ENCODE measurements at places on chromosomes 1 and 21.

DNA sequence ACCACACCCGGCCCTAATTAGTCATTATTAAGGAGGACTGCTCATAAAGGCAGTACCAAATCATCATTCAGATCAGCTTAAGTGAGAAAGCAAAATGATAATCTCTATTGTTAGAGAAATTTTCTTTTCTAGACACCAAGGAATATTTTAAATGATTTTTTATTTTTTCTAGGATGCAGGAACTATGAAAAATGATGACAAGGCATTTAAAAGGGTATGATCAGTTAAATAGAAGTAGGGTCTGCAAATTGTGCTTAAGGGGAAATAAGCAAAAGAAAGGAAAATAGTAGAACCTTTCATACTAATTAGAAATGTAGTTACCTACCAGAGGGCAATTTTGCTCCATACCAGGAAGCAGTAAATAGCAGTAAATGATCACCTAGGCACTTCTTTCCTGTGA lies 21.6 kb upstream of the TEKT2 start:
- DNase-seq, result no peak

- no peak for DNase-seq
These were observed 31.3 kb upstream of the ANGPTL7 start for GRCh38 chr1:11157867-11158266.

- no peak for DNase-seq
These were observed 1.6 kb downstream of the EPS8L3 start for GRCh38 chr1:109762039-109762585.

GRCh38 chr1:226956942-226957713 lies 17.0 kb downstream of the COQ8A start:
- DNase-seq, result no peak

DNA sequence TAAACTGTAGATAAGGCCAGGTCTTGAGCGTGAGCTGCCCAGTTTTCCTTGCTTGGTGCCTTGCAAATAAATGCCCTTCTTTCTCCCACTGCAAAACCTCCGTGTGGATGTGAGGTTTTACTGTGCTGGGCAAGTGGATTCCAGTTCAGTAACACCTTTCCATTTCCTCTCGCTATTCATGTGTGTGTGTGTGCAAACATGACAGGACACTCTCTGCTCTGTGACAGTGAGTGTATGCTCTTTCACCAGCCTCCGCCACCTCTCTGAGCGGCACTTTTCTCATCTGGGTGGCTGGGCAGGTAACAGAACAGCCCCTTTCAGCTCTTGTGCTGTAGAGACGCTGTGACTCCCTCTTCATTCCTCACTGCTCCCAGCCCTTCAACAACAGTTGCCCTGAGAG lies 23.9 kb downstream of the CNIH3 start:
- no peak for DNase-seq

GRCh38 chr1:21863981-21864380 lies 51.9 kb downstream of the LDLRAD2 start:
- no peak for DNase-seq

DNA sequence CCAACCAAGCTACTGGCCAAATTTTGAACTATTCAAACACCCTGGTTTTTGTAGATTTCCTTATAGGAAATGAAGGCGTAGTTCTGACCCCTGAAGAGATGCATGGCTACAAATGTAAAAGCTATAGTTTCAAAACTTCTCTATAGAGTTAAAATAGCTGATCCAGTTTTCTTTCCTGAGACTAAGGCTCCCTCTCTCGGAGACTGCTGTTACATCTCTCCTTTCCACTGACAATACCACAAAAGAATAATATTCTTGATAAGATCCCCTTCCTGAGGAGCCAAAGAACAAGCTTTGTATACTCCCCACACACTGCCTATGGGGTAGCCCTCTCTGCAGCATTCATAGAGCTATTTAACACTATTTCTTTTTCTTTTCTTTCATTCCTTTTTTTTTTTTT lies 6.7 kb upstream of the CFAP126 start:
- no peak for DNase-seq

GRCh38 chr1:219724440-219724839 lies 111.5 kb upstream of the ZC3H11B start:
- DNase-seq, result no peak

GRCh38 chr1:219124163-219124562 lies 49.5 kb upstream of the LYPLAL1 start:
- no peak for DNase-seq

DNA sequence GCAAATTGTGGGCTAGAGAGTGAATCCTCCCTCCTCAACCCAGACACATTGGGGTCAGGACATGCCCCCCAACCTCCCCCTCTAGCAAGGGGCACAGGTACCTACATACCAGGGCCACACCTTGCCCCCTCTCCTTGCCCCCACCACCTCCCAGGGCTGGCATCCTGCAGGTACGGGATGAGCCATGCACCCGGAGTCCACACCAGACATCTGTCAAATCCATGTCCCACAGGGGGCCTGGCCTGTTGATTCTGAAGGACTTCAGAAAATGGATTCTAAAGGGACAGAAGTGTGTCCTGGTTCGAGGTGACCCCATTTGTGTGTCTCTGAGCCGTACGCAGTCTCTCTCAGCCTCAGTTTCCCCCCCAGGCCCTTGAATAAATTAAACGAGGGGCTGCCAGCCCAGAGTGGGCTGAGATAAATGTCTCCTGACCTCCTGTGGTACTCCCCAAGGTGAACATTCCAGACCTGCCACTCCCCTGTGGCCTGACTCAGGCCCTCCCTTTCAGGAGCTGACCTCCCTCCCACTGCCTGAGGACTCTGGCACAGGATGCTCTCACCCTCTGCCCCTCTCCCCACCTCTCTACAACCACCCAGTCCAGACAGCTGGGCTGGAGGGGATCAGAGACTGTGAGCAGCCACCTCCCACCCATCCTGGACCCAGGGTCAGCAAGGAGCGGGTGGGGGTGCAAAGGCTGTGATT lies 94.5 kb downstream of the EPHB2 start:
- DNase-seq, result no peak

DNA sequence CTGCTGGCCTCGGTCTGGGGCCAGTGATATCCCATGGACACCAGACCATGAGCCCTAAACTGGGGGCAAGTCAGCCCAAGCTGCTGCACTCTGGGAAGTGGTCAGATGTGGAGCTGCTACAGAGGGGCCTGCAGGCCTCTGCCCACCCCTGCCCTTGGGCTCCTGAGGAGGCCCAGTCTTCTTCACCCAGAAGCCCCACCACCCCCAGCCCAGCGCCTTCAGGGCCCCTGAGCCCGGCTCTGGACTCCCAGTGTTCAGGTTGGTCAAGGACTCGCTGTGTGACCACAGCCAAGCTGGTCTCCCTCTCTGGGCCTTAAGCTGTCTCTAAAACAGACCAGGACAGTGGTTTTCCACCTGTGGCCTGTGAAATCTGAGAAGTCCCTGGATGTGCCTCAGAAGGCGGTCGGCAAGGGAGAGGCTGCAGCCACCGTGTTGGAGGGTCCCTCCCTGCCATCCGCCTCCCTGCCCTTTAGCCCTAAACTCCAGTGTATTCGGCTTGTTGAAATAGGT lies 79.7 kb upstream of the TMEM51 start:
- no peak for DNase-seq

DNA sequence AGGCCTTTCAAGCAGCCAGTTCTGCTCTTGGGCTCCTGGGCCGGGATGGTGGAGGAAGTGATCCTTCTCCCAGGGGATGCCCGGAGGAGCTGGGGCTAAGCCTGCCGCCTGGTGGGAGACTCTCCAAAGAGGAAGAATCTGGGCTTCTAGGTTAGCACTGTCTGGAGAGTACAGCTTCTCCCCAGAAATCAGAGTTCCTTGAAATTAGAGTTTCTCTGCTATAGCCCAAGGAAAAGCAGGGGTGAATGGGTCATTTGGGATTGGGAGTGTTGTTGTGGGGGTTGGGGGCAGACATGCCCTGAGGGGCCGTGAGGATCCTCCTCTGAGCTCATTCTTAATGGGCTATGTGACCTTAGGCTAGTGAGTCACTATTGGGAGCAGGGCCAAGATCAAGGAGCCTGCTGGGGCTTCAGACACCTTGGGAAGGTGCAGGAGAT lies 6.5 kb downstream of the LGR6 start:
- DNase-seq, result no peak

DNA sequence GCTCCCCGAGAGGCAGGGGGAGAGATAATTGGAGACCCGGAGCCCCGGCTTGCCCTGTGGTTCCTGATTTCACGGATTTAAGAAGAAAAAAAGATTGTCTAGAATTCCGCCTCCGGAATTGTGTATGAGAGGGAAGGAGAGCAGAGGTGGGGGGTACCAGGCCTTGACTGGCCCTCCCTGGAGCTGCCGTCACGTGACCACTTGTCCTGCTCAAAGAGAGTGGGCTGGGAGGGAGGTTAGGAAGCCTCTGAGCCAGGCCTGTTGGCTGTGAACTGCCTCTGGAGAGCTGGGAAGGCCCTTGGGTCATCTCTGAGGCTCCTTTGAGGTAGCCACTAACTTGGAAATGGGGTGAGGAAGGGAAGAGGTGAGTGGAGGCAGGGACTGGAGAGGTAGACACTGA lies 106.5 kb downstream of the GRIK3 start:
- DNase-seq, result no peak

- no peak for DNase-seq
These were observed 11.5 kb downstream of the PHLDA3 start for GRCh38 chr1:201457508-201457960.
